ENCODE measurements at places on chromosomes 7 and 10. TPM values are rescaled to one million over a fixed set of nuclear protein-coding genes. Genes with fewer than 3 reads are reported as not detected.

DNA sequence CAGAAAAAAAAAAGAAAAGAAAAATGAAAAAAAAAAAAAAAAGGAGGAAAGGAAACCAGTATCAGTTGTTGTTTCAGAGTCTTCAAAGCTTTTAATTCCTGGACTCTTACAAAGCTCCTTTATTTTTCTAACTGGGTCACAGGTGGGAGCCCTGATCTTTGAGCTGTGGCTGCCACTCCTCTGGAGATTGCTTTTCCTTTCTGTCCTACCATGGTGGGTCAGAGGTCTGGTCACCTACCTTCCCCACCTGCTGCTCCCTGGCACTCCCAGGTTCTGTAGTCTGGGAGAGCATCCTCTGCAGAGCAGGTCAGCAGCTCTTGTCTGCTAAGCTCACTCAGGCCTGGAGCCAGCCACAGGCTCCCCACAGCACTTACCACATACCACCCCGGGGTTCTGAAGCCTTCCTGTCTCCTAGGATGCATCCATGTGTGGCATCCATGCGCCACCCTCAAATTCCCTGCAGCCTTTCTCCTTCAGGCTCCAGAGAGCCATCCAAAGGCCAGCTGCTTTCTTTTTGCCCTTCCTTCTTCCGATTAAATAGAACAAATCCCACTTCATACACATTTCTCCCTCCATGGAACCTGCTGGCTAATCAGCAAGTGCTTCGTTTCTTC, 73.2 kb upstream of the TPK1 start:
- no peak for DNase-seq

Gene GHRHR
- polyA plus RNA-seq, result 0.88 TPM

DNA sequence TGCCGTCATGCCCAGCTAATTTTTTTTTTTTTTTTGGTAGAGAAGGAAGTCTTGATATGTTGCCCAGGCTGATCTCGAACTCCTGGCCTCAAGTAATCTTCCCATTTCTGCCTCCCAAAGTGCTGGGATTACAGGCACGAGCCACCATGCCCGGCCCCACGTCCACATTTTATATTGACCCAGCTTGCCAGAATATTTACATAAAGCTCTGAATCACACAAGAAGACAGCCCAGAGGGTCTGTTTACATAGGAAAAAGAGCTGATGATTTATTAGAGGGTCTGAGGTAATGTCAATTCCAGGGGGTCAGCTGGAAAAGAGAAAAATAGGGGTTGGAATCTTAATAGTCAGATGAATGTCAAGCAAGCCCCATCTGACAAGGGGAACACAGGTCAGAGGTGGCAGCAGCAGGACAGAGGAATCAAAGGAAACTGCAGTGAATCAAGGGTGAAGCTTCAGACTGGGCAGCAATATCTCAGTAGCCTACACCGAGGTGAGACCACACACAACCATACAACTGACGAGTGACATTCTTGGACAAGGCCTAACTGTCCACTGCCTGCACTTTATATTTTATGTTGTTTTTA, 15.8 kb upstream of the SLF2 start:
- DNase-seq, result no peak

Gene GJD4
- 3.0 TPM for polyA plus RNA-seq

- DNase-seq, result no peak
Observed at GRCh38 chr7:135929249-135929648, 47.9 kb downstream of the MTPN start.

GRCh38 chr10:119653209-119653608, 2.0 kb downstream of the BAG3 start:
- DNase-seq, result no peak

DNA sequence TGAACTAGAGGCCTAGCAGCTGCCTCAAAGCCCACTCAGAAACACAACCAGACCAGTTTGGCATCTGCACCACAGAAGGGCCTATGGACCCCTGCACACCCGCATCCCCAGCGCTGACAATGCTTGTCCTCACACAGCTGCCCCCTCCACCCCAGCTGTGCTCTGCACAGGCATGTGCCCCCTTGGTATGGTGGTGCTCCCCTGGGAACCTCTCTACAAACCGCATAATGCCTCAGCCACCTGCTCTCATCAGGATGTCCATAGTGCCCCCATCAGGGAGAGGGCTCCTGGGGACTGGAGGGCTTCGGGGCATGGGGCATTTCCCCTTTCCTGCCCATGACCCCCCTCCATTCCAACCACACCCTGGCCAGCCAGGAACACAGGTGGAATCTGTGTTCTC, 347.5 kb downstream of the GRID1 start:
- no peak for DNase-seq

DNA sequence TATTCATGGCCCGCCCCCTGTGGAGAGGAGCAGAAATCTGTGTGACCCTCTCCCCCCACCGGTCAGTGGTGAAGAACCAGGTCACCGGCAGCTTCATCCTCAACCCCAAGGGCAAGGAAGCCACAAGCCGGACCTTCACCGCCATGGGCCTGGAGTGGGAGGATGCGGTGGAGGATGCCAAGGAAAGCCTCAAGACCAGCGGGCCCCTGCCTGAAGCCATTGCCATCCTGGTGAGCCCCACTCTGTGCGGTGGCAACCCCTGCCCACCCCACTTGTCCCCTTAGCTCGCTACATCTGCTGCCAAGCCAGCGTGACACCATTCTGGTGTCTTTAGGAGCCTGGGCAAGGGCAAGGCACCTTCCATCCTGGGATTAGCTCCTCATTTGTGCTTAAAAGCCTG, 35.4 kb downstream of the TBATA start:
- no peak for DNase-seq

- DNase-seq, result no peak
Observed at GRCh38 chr7:131103997-131104396, 223.7 kb upstream of the MKLN1 start.

Data from muscle of arm (tissue), 14 donors.